ENCODE measurements at places on chromosomes 5 and 9.

DNA sequence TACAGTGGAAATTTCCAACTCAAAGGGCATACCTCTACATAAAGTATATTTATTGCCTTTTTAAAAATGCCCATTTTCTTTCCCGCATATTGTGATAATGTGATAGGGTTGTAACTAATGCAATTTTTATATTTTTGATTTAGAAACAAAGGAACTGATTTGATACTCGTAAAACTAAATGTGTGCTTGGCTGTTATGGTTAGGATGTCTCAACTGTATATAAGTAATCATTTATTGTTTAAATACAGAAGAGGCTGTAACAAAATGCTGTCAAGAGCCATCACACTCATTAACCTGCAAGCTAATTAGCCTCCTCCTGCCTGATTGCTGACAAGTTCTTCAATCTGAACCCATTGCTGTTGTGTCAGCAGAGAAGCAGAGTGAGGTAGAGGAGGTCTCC lies 149.2 kb downstream of the PBX3 start:
- DNase-seq, result no peak

DNA sequence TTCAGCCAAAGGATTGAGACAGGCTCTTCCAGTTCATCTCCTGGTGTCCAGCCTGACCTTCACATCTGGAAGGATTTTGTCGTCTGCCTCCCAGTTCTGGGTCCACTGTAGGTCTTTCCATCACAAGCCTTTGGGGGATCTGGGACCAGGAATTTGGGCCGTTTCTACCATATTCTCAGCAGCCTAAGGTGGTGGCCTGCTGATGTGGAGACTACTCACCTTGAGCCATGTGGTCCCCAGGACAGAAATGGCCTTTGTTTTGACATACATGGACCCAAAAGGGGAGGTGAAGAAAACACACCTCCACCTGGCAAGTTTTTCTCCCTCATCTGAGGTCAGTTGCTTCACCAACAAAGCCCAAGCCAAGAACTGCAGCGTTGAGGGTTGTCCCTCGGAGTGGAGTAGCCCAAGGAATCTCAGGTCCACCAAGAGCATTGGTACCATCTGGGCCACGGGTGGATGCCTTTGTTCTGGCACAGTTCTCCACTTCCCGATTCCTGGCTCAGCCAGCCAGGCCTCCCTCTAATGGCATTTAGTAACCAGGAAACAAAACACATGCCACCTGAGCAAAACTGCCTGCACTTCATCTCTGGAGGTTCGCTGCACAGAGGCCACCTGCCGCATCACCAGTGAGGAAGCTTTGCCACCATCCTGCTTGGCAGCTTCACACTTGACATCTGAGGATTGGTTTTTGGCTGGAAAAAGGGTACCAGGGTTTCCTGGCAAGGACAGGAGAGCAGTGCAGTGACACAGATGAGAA lies 24.7 kb downstream of the AMBP start:
- DNase-seq, result peak; percentile 82

DNA sequence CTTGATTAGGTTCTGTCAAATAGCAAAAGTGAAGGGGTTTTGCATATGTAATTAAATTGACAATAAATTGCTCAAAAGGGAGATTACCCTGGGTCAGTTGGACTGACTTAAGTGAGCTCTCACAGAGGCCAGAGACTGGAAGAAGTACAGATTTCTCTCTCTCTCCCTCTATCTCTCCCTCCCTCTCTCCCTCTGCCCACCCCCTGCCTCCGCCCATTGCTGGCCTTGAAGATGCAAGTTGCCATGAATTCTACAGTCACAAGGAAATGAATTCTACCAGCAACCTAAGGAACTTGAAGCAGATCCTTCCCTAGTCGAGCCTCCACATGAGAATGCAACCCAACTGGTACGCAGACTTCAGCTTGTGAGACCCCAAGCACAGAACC lies 119.2 kb downstream of the LPAR1 start:
- no peak for DNase-seq

GRCh38 chr9:81861644-81862043 lies 66.6 kb upstream of the SPATA31D4 start:
- no peak for DNase-seq

DNA sequence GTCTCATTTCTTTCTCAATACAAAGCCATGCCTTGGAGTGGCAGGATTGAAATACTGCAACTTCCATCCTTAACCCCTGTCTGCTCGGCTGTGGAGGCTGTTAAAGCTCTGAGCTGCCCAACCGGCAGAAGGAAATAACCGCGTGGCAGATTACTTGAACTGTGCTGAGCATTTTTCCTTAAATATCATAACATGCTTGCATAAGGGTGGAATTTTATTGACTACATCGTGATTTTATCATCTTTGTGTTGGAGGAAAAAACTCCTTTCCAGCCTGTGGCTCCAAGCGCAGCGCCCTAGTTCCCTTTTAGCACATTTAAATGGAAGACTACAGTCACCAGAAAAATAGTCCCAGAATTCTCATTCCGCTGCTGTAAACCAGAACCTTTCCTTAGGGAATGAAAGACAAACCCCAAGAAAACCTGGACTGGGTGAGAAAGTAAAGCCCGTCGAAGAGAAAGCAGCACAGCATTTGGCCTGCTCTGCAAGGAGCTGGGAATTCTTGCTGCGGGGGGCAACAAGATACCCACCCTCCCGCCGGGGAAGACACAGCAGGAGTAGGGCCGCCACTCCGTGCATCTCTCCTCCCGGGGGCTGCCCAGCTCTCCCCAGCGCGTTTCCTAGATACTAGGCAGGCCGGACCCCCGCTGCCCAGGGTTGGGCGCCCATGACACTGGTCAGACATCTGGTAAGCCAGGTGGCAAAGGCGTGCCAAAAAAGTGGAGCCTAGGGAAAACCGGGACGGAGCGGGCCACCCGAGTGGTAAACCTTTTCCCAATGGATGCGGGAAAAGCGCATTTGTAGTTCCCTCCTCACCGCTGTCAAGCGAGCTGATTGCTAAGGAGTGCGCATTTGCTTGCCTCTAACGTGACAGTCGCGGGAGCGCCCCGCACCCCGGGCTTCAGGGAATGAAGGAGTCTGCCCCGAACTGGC lies 1.3 kb downstream of the SHC3 start:
- no peak for DNase-seq

DNA sequence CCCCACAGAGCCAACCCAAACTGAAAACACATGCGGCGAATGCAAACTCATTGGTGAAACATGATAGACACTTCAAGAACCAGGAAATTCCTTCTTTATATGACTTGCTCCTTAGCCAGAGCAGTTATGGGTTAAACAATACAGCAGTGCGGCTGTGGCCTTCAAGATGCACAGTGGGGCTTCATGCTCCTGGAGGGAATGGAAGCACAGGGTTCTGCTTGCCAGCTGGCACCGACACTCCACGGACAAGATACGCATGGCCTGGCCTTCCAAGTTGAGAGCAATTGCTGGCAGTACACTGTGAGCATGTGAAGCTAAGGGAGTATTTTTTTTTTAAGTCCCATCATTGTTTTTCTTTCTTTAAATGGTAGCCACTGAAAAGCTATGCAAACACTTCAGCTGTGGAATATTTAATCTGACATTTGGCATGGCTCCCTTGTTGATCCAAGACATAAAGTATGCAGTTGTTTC lies 451.6 kb upstream of the CD180 start:
- peak; percentile 94 for DNase-seq

DNA sequence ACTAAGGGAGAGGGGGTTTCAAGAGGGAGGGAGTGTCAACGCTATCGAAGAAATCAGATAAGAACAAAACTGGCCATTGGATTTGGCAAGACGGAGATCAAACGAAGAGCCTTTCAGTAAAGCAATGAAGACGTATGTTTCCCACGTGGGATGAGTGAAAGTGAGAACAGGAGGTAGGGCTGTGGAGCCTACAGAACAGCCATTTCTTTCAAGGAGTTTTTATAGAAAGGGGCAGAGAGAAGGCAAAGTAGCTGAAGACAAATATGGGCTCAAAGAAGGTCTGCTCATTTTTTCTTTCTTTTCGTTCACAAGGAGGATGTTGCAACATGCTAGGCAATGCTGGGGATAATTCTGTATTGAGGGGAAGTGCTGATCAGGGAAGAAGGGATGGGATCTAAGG lies 98.3 kb downstream of the SUSD1 start:
- no peak for DNase-seq

DNA sequence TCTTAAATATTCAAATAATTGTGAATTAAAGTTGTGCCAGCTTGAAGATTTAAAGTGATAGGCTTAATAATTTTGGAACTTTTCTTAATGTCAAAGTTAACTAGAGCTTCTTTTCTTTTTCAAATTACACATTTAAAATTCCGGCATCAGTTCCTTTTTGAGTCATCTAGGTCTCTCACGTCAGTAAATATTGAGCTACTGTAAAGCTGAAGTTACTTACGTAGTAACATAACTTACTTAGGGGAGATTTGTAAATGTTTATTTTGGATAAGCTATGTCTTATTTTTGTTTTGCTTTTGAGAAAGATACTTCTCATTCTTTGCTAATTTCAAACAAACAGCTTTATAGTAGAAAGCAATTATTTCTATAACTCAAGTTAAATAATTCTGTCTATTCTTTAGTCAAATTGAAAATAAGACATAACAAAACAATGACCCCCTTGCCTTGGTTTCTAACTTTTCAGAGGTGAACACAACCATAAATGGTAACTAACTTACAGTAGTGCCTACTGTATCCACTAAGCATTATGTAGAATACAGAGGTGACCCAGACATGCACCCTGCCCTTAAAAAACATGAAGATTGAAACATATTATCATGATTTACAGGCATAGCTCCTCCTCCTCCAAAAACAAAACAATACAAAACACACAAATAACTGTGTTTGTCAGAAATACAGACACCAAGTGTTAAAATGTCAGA lies 29.8 kb downstream of the CD274 start:
- DNase-seq, result no peak

GRCh38 chr9:36034234-36034633 lies 2.5 kb upstream of the RECK start:
- DNase-seq, result no peak

DNA sequence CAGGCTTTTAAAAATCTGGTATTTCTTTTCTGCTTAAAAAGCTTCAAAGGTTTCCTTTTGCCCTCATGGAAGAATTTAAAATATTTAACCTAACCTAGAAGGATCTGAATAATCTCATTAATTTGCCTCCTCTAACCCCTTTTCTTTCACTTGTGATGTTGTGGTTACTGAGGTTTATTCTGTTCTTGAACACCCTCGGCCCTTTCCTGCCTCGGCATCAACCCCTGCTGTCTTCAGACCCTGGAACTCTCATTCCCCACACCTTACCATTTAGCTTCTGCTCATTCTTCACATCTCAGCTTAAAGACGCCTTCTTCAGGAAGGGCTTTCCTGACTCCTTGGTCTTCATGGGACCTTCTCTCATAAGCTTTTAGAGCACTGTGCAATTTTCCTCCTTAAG lies 131.4 kb upstream of the MAN2A1 start:
- no peak for DNase-seq

GRCh38 chr9:81717061-81717746 lies 27.9 kb upstream of the TLE1 start:
- DNase-seq, result no peak

- no peak for DNase-seq
Observed at GRCh38 chr9:80615964-80616363, 1044.2 kb downstream of the TLE4 start.
